ENCODE measurements at places on chromosomes 5 and 9.

GRCh38 chr5:107296572-107296971 is 374.2 kb downstream of the EFNA5 start:
- DNase-seq, result no peak

DNA sequence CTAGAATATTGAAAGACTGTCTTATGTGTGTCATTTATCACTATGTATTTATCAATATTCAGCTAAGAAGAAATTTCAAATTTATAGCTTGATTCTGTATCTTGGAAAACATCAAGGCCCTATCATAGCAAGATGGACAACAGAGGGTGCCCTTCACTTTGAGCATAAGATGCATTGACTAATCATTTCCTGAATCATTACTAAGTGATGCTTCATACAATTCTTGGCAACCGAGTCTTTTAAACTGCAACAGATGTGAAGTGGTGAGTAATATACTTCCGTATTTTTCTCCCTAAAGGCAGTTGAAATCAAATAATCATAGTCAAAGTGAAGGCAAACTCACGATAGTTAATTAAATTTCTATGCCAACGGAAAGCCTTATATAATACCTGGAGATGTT is 318.6 kb upstream of the RGMB start:
- DNase-seq, result no peak

- DNase-seq, result no peak
Observed at GRCh38 chr9:133106511-133107244, 14.4 kb downstream of the RALGDS start.

GRCh38 chr5:128528637-128529255 is 9.3 kb downstream of the FBN2 start:
- DNase-seq, result no peak

DNA sequence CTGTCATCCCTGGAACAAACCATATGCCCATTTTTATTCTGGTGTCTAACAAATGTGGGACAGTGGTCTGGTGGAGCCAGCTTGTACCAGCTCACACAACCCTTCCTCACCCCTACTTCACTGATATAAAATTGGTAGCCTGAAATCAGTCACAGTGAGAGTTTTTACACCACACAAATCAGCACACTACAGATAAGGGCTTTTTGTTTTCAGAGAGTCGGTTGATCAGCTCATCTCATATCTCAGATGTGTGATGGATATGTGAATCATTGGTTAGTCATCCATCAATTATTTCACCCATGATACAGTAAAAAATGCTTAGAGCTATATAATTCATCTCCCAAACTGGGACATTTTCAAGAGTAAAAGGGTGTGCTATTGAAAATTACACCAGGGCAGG is 529.2 kb downstream of the EBF1 start:
- no peak for DNase-seq

DNA sequence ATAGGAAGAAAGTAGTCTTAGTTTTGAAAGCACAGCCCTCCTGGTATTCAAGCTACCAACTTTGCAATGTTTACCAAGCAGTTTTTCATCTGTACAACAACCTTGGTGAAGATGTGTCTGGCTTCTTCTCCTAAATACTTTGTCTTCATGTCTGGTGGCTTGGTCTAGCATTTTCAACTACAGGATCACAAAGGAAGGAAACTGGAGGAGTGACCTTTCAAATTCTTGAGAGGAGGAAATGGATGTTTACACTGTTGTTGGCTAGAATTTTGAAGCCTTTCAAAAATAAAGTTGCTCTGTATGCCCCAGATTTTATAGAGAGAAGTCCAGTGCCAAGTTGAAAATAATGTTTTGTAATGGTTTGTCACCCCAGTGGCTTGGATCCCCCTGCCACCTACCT is 16.3 kb downstream of the PAM start:
- no peak for DNase-seq

GRCh38 chr5:28862137-28862859 is 1823.9 kb upstream of the CDH9 start:
- DNase-seq, result no peak

DNA sequence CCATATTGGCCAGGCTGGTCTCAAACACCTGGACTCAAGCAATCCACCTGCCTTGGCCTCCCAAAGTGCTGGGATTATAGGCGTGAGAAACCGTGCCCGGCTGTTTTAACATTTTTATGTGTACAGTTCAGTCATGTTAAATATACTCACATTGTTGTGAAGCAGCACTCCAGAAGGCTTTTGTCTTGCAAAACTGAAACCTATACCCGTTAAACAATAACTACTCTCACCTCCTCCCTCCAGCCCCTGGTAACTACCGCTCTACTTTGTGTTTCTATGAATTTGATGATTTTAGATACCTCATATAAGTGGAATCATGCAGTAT is 23.1 kb upstream of the SHB start:
- DNase-seq, result no peak

GRCh38 chr5:8391911-8392310 is 523.0 kb downstream of the MTRR start:
- DNase-seq, result no peak

DNA sequence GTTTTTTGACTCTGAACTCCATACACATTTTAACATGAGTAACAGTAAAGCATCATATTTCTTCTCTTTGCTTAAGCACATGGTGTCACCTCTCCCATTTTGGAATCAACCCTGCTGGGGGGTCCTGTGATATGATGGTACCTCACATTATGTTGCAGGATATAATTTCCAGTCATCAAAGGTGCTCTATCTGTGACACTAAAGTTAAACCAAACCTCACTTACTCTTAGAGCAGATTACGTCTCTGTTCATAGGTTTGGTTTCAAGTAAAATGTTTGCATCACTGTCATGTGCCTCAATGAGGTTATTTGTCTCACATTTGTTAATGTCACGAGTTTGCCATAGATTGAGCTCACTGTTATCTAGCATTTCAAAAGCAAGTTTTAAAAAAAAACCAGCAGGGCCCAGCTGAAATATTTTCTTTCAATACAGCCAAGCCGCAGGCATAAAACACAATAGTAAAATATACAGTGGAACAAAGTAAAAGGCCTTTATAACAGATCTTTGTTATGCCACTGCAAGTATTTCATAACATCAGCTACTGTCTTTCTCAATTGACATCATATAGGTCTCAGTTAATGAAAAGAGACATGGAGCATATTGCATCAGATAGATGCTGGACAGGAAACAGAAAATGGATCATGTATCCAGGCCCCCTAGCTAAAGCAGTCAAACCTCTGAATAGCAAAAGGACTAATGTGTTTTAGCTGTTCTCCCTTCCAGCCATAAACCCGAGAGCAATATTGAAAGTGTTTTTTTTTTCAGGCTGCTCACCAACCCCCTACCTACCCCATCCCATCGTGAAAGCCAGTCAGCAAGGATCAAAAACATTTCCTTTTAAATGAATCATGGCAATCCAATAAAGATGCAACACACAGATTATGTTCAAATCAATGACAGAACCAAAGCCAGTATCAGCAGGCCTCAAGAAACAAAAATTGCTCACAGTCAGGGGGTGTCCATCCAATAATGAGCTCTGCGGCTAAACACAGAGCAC is 182.1 kb upstream of the ITGA1 start:
- no peak for DNase-seq

- no peak for DNase-seq
Observed at GRCh38 chr9:34594177-34594576, 4.7 kb upstream of the CNTFR start.

GRCh38 chr9:95477441-95477840 is 39.3 kb downstream of the PTCH1 start:
- DNase-seq, result no peak

GRCh38 chr5:147644460-147644859 is 134.6 kb upstream of the DPYSL3 start:
- no peak for DNase-seq

DNA sequence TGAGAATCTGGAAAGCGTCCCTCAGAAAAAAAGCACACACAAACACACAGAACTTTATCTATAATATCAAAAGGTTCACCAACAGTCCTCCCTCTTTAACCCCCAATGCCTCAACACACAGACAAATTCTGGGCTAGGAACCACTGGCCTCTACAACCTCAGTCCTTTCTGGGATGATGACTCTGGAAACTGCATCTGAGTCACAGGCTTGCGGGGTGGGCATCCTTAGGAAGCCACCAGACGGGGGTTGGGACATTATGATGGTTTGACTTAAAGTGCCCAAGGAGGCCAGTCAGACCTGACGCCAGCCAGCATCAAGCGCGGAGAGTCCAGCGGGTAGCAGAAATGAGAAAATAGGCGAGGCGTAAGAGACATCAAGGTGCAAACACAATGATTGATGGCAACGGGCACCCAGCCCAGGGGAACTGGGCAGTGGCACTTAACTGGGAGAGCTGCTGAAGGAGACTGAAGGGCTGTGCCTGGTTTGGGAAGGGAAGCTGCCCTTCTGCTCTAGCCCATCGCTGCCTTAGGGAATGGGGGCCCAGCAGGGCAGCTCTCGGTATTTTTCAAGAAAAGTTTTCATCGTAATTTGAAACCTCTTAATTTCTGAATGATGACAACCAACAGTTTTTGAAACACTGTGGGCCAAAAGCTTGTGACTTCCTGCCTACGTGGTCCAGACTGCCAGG is 20.7 kb downstream of the SPRY4 start:
- DNase-seq, result no peak

DNA sequence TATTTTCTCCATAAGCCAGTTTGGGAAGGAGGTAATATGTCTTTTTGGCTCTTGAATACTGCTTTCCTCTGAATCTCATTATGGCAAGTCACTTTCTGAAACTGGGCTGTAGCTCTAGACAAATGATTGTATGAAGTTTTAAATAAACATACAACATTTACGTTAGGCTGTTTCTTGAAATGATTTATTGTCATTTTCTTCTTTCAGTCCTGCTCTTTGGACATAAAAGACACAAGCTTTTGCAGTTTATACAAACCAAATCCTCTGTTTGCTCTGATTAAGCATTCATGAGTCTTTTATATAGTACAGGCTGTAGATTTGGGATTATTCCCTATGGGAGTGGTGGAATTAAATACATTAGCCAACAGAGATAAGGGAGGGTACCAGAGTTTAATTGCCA is 139.7 kb downstream of the CEP120 start:
- no peak for DNase-seq

- no peak for DNase-seq
Observed at GRCh38 chr5:1324301-1324700, 20.6 kb downstream of the CLPTM1L start.

- no peak for DNase-seq
Observed at GRCh38 chr9:90946982-90947381, 145.4 kb downstream of the SYK start.

- DNase-seq, result no peak
Observed at GRCh38 chr5:156295431-156295830, 31.5 kb upstream of the SGCD start.

GRCh38 chr9:69180670-69181069 is 6.6 kb downstream of the TJP2 start:
- peak; percentile 24 for DNase-seq

GRCh38 chr5:83509540-83509939 is 38.0 kb downstream of the VCAN start:
- DNase-seq, result no peak

DNA sequence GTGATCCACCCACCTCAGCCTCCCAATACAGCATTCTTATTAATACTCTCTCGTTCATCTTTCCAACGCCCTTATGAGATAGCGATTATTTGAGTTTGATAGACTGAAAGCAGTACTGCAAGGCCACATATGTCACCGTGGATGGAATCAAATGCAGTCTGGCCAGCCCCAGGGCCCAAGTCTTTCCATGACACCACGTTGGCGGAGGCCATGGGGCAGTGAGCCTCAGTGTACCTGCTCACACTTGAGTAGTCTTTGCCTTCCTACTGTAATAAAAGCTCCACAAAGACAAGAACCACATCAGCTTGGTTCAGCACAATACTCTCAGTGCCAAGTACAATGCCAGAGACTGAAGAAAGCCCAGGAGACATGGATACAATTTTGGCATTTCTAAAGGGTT is 88.5 kb downstream of the TTLL11 start:
- no peak for DNase-seq

GRCh38 chr5:43227655-43228054 is 35.6 kb downstream of the NIM1K start:
- DNase-seq, result no peak

- DNase-seq, result no peak
Observed at GRCh38 chr9:94034511-94034910, 49.8 kb upstream of the PTPDC1 start.

GRCh38 chr5:80177236-80177635 is 78.6 kb downstream of the SERINC5 start:
- DNase-seq, result no peak

GRCh38 chr9:131029574-131029952 is 20.6 kb downstream of the LAMC3 start:
- no peak for DNase-seq

DNA sequence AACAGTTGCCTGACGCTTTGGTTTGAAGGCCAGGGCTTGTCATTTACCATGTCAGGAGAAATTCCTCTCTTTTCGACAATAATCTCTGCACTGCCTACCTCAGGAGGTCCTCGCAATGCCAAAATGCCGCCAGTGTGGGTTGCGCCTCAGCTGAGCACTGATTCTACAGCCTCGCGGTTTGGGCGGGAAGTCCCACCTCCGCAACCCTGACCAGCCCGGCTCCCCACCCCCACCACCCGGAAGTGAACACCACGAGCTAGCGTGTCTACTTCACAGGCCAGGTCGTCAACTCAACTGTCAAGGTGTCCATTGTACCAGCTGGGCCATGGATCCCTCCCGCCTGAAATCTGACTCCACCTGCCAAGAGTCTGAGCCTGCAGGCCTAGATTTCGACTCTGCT is at the start of gene TPD52L3:
TPD52L3 (plus strand) TSS at position 273 of the 400 bp plus-strand sequence. CDS start 221 bp downstream, outside the sequence.
- DNase-seq, result no peak

DNA sequence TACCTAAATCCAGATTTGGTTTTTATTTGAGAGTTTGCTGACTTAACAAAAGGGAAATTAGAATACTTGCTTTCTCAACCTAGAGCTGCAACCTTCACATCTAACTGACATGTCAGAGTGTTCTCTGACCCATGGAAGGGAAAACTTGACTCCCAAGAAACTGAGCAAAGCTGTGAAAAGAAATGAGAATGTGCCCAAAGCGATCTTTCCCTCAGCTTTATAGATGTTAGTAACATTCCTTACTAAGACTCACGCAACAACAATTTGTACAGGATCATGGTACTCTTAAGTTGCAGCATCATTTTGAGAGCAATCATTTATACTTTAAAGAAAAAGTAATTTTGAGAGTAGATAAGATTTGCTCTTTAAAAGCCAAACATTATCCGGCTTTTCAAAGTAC is 117.0 kb upstream of the FBXL7 start:
- no peak for DNase-seq

Data from Jurkat, Clone E6-1 (cell line).